Pancreas (tissue), 10 donors: ENCODE measurements at places on chromosomes 11 and 22. TPM values are rescaled to one million over a fixed set of nuclear protein-coding genes. Genes with fewer than 3 reads are reported as not detected.
A peak's percentile ranks its signal among the peaks of the same experiment; 100 is the strongest.

The CD248 gene
- 3.6 TPM for total RNA-seq

- peak overlapping the region; percentile 83 for H3K4me3 ChIP-seq
- H3K27me3 ChIP-seq, result no peaks in the 10 kb centered on the region
- H3K36me3 ChIP-seq, result no peaks in the 10 kb centered on the region
- peak overlapping the region; percentile 78 for H3K27ac ChIP-seq
Measured at GRCh38 chr11:75582895-75583717, 21.1 kb downstream of the SERPINH1 start.

- H3K4me3 ChIP-seq, result no peak overlapping the region
- H3K36me3 ChIP-seq, result no peaks in the 10 kb centered on the region
- no peaks in the 10 kb centered on the region for H3K4me1 ChIP-seq
- H3K27ac ChIP-seq, result no peak overlapping the region
- H3K27me3 ChIP-seq, result no peaks in the 10 kb centered on the region
- DNase-seq, result no peak
Measured at GRCh38 chr11:9029422-9029821, 25.6 kb upstream of the NRIP3 start.

- H3K4me1 ChIP-seq, result no peaks in the 10 kb centered on the region
- no peak for DNase-seq
- no peaks in the 10 kb centered on the region for H3K36me3 ChIP-seq
- H3K27me3 ChIP-seq, result peaks cover 3% of the 10 kb centered on the region
- no peak overlapping the region for H3K4me3 ChIP-seq
- no peak overlapping the region for H3K27ac ChIP-seq
Measured at GRCh38 chr11:124753205-124753604, 1.1 kb upstream of the VSIG2 start.

- H3K27me3 ChIP-seq, result no peaks in the 10 kb centered on the region
- H3K27ac ChIP-seq, result no peak overlapping the region
- no peak overlapping the region for H3K4me3 ChIP-seq
Measured at GRCh38 chr11:120383518-120384155, 47.4 kb downstream of the ARHGEF12 start.

GRCh38 chr11:10428453-10428852, 26.6 kb upstream of the AMPD3 start:
- H3K36me3 ChIP-seq, result no peaks in the 10 kb centered on the region
- H3K4me3 ChIP-seq, result no peak overlapping the region
- H3K27me3 ChIP-seq, result no peaks in the 10 kb centered on the region
- no peak overlapping the region for H3K27ac ChIP-seq
- no peaks in the 10 kb centered on the region for H3K4me1 ChIP-seq

DNA sequence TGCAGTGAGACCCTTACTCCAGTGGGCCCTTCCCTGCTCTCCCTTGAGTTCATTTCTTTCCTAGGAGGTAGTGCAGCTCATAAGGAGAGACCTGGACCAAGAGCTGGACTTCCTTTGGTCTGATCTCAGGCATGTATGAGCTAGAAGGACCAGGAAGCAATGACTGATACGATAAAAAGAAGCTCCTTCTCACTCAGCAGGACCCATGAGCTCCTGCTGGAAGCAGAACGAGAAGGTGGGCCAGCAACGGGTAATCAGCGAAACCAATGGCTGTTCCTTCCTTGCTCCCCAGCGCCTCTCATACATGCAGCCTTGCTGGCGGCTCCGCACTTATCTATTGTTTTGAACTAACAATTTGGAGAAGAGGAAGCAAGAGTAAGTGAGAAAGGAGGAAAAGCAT, 56.8 kb downstream of the RPUSD4 start:
- H3K4me3 ChIP-seq, result no peak overlapping the region
- no peaks in the 10 kb centered on the region for H3K36me3 ChIP-seq
- no peaks in the 10 kb centered on the region for H3K27me3 ChIP-seq
- no peak for DNase-seq
- H3K27ac ChIP-seq, result no peak overlapping the region

- no peak overlapping the region for H3K27ac ChIP-seq
- no peaks in the 10 kb centered on the region for H3K4me1 ChIP-seq
- H3K27me3 ChIP-seq, result no peaks in the 10 kb centered on the region
- H3K4me3 ChIP-seq, result no peak overlapping the region
- DNase-seq, result no peak
Measured at GRCh38 chr11:105357146-105357545, 217.6 kb upstream of the CARD18 start.

DNA sequence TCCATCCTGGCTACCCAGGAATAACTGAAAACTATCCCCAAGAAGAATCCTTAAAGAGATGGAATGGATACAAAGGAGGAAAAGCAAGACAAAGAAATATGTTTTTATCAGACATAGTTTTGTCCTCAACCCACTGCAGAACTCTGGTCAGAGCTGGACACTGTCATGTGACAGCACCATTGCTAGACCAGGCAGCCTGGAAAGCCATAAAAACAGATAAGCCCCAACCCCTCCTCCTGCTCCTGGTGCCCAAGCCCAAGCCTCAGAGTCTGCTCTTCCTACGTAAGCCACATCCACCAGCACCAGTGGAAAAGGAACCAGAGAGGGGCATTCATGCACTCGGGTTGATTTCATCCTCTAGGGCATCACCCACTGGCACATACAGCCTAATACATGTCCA, 116.9 kb downstream of the TRIM29 start:
- no peak overlapping the region for H3K4me3 ChIP-seq
- H3K4me1 ChIP-seq, result no peaks in the 10 kb centered on the region
- H3K27ac ChIP-seq, result no peak overlapping the region
- no peaks in the 10 kb centered on the region for H3K27me3 ChIP-seq

GRCh38 chr11:119999220-119999619, 138.7 kb downstream of the TRIM29 start:
- H3K27ac ChIP-seq, result no peak overlapping the region
- no peak for DNase-seq
- no peaks in the 10 kb centered on the region for H3K4me1 ChIP-seq
- no peak overlapping the region for H3K4me3 ChIP-seq
- no peaks in the 10 kb centered on the region for H3K27me3 ChIP-seq
- H3K36me3 ChIP-seq, result no peaks in the 10 kb centered on the region

DNA sequence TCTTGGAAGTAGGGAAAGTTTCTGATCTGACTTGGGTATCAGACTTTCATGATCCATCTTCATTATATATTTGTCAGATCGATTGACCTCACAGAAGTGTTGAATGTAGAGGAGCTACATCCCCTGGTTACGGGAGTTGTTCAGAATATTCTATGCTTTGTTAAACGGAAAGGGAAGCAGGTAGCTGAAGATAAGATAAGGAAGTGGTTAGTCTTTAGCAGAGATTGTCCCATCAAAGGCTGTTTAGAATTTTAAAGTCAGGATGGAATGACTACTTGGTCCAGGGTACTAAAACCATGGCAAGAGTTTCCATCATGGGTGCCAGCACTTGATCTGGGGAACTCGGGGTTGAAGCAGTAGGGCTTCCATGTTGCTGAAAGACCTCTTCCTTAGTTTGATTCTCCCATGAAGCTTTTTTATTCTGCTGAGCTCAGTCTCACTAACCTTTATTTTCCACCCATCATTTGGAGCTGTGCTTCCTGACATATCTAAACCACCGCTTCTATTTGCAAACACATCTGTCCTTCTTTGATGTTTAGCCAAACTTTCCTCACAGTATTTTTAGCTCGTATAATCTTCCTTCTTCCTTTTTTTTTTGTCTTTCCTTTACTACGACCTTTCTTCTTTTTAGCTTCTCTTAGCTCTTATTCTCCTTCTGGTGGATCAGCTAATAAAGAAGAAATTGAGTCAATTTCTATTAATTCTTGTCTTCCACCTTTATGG, 4.0 kb upstream of the C22orf31 start:
- no peak overlapping the region for H3K27ac ChIP-seq
- no peak for DNase-seq
- no peaks in the 10 kb centered on the region for H3K36me3 ChIP-seq
- no peaks in the 10 kb centered on the region for H3K4me1 ChIP-seq

The APLNR gene
- total RNA-seq, result 0.41 TPM

DNA sequence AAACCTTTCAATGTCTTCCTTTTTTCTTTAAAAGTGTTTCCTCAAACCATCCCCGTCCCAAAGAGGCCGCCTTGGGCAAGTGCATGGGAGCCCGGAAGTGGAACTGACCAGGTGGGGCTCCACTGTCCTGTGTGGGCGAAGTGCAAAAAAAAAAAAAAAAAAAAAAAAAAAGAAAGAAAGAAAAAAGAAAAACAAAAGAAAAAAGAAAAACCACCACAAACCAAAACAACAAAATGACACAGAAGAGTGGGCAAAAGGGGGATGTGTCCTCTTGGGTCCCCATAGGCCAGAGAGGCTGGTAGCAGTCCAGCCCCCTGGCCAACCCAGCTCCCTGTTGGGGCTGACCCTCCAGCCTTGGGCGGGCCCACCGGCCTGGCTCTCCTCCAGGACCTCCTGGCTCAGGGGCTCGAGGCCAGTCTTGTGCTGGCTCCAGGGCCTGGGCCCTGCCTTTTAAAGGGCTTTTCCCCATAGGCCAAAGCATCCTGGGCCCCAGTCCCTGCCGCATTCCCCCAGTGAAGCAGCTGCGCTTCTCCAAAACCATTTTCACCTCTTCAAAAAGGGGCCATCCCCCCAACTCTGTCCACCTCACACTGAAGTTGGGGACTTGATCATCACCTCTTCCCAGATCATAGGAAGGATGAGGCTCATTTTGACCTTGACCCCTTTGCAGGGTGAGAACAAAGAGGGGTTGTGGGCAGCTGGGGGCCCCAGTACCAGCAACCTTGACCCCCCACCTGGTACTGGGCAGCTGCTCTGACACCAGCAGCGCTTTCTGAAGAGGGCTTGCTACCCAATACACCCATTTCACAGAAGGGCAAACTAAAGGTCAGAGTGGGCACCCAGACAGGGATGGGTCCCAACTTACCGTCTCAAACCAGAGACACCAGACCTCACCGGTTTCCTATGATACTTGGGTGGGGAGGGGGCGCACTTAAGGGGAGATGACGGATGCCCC, 9.4 kb downstream of the CBX6 start:
- no peak for DNase-seq
- H3K4me3 ChIP-seq, result no peak overlapping the region
- H3K36me3 ChIP-seq, result peaks cover 8% of the 10 kb centered on the region
- no peaks in the 10 kb centered on the region for H3K27me3 ChIP-seq

The PRG3 gene
- total RNA-seq, result not detected

DNA sequence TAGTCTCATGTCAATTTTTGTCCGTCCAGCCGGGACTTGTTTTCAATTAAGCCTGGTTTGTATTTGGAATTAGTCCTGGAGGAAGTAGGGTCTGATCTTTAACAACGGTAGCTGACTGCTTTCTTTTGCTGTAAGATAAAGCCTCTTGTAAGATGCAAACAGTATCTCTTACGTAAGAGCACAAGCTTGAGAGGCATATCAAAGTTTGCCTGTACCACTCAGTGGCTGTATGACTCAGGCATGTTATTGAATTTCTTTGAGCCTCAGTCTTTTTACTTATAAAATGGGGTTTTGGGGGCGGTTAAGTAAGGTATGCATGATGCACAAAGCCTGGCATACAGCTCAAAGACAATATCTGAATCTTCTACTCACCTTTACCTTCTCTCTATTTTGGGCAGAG, 198.4 kb upstream of the NARS2 start:
- H3K27me3 ChIP-seq, result no peaks in the 10 kb centered on the region
- H3K4me1 ChIP-seq, result no peaks in the 10 kb centered on the region
- H3K36me3 ChIP-seq, result no peaks in the 10 kb centered on the region
- DNase-seq, result no peak
- no peak overlapping the region for H3K27ac ChIP-seq

GRCh38 chr22:50242406-50242949, 2.3 kb downstream of the TUBGCP6 start:
- H3K36me3 ChIP-seq, result peaks cover 6% of the 10 kb centered on the region
- DNase-seq, result no peak
- H3K4me1 ChIP-seq, result peaks cover 14% of the 10 kb centered on the region
- peak overlapping the region; percentile 96 for H3K4me3 ChIP-seq
- H3K27me3 ChIP-seq, result no peaks in the 10 kb centered on the region

The GALNT18 gene
- total RNA-seq, result 4.8 TPM

DNA sequence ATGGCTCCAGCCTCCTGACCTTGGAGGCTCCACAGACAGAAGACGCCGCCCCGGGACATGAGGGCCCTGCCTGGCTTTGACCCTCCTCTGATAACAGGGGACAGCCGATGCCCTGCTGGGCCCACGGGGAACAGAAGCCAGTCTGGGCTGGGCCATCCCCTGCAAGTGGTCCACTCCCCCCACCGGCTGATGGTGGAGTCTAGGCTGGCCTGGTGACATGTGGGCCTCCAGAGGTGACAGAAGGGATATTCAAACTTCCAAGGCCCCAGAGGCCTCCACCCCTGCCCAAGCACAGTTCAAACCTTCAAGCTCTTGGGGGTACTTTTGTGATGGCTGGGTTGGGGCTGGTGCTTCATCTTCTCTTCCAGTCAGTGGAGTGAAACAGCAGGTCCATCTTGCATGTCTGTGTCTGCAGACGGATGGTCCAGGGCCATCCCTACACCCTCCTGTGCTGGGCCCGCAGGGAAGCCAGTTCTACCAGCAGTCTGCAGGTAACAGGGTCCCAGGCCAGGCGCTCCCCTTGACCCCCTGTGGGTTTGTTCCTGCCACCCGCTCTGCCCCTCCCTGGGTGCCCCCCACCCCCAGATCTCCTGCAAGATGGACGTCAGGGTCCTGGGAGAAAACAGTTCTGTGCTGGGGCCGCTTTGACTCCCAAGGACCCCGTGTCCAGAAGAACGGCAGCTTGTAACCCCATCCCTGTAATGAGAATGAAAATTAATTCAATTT, 929.9 kb downstream of the BRD1 start:
- no peaks in the 10 kb centered on the region for H3K36me3 ChIP-seq
- H3K4me3 ChIP-seq, result no peak overlapping the region
- no peak overlapping the region for H3K27ac ChIP-seq
- no peaks in the 10 kb centered on the region for H3K4me1 ChIP-seq
- no peak for DNase-seq
- H3K27me3 ChIP-seq, result no peaks in the 10 kb centered on the region

The BCR gene
- total RNA-seq, result 27.9 TPM

DNA sequence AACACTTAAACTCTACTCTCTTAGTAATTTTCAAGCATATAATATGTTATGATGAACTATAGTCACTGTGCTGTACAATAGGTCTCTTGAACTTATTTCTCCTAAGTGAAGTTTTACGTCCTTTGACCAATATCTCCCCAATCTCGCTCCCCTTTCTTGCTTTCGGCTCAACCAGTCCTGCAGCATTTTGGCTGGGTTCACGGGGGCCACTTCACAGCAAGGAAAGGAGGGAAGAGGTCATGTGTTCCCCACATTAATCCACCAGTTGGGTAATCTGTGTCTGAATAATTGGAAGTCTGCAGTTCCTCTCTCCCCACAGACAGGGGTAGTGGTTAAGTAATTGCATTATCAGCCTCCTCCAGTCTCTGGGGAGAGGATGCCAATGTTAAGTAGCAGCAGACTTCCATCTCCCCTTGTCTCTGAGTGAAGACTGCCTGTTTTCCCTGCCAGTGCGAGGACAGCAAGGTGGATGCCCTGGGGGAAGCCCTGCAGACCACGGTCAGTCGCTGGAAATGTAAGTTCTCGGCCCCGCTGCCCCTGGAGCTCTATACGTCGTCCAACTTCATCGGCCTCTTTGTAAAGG, 59.2 kb upstream of the CRTAM start:
- DNase-seq, result no peak
- H3K36me3 ChIP-seq, result no peaks in the 10 kb centered on the region
- H3K4me1 ChIP-seq, result no peaks in the 10 kb centered on the region
- no peak overlapping the region for H3K4me3 ChIP-seq
- H3K27me3 ChIP-seq, result no peaks in the 10 kb centered on the region
- H3K27ac ChIP-seq, result no peak overlapping the region
